GM23248 (cell line): ENCODE measurements at places on chromosomes 3 and 15. TPM values are rescaled to one million over a fixed set of nuclear protein-coding genes. Genes with fewer than 3 reads are reported as not detected.
A peak's percentile ranks its signal among the peaks of the same experiment; 100 is the strongest.

The GOLGA8S gene
- polyA plus RNA-seq: not detected in 2 replicates

The SPINK8 gene
- polyA plus RNA-seq: not detected in 2 replicates

The SLC28A2 gene
- not detected in 2 replicates for polyA plus RNA-seq

The CERS3 gene
- polyA plus RNA-seq: not detected in 2 replicates

The ATP13A5 gene
- not detected in 2 replicates for polyA plus RNA-seq

The PYGO1 gene
- polyA plus RNA-seq: 1.5 and 1.6 TPM in 2 replicates

The SI gene
- polyA plus RNA-seq: not detected in 2 replicates

The MKRN3 gene
- polyA plus RNA-seq: 0.18 and 0.68 TPM in 2 replicates

The STRA6 gene
- 0.22 TPM in 1 of 2 replicates, not detected in the other for polyA plus RNA-seq

The SKOR1 gene
- polyA plus RNA-seq: not detected in 2 replicates

The CASR gene
- not detected in 2 replicates for polyA plus RNA-seq

The ARNT2 gene
- polyA plus RNA-seq: 9.3 and 11.9 TPM in 2 replicates

The UBA7 gene
- 14.0 and 16.9 TPM in 2 replicates for polyA plus RNA-seq

The CLRN1 gene
- not detected in 2 replicates for polyA plus RNA-seq

The XCR1 gene
- not detected in 2 replicates for polyA plus RNA-seq

The SNX22 gene
- 0.66 and 0.94 TPM in 2 replicates for polyA plus RNA-seq

The OIP5 gene
- 7.8 and 8.6 TPM in 2 replicates for polyA plus RNA-seq

The TLR9 gene
- polyA plus RNA-seq: 0.11 TPM in 1 of 2 replicates, not detected in the other

The SLC24A5 gene
- polyA plus RNA-seq: not detected in 2 replicates

DNA sequence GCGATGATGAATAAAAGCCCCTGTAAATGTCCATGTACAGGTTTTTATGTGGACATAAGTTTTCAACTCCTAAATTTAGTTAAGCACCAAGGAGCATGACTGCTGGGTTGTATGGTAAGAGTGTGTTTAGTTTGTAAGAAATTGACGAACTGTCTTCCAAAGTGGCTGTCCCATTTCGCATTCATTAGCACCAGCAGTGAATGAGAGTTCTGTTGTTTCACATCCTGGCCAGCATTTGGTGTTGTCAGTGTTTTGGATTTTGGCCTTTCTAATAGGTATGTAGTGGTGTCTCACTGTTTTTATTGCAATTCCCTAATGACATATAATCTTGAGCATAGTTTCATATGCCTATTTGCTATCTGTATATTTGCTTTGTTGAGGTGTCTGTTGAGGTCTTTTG lies 3.7 kb downstream of the ZNF621 start:
- H3K4me3 ChIP-seq: no peak overlapping the region
- DNase-seq: no peak
- H3K27me3 ChIP-seq: no peaks in the 10 kb centered on the region
- no peak overlapping the region for H3K27ac ChIP-seq

DNA sequence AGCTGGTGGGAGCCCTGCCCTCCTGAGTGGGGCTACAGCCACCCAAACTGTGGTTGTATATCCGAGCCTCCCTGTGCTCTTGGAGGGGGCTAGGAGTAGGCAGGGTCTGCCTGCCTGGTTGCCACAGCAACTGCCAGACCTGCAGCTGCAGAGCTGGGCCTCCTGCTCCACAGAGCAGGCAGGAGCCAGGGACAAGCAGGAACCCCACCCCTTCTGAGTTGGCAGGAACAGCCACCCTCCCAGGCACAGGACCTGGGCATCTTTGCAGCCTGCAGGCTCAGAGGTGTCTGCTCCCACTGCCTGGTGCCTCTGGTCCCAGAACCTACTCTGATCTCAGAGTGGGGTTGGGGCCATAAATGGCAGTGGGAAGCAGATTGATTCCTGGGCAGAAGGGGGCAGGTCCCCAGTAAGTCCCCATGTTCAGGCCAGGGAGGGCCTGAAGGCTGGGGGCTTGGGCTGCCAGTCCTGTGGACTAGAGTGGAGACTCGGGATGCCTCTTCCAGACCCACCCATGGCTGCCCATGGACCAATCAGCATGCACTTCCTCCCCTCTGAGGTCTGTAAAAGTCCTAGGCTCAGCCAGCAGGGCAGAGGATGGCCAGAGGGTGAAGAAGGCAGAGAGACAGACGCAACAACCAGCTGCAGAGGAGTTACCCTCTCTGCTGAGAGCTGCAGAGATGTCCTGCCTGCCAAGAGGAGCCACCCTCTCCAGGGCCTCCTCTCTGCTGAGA lies 10.3 kb upstream of the LRRC31 start:
- no peak overlapping the region for H3K27ac ChIP-seq
- H3K27me3 ChIP-seq: no peaks in the 10 kb centered on the region
- no peak overlapping the region for H3K4me3 ChIP-seq
- no peaks in the 10 kb centered on the region for H3K36me3 ChIP-seq

GRCh38 chr3:99537416-99537815 lies 101.0 kb upstream of the COL8A1 start:
- H3K27ac ChIP-seq: no peak overlapping the region
- DNase-seq: no peak
- no peaks in the 10 kb centered on the region for H3K27me3 ChIP-seq
- peaks cover 6% of the 10 kb centered on the region; the same call in 1 of the 2 replicates for H3K4me1 ChIP-seq
- H3K36me3 ChIP-seq: no peaks in the 10 kb centered on the region
- no peak overlapping the region for H3K4me3 ChIP-seq

GRCh38 chr3:118478706-118479276 lies 555.9 kb downstream of the IGSF11 start:
- no peaks in the 10 kb centered on the region for H3K36me3 ChIP-seq
- H3K27ac ChIP-seq: no peak overlapping the region
- no peaks in the 10 kb centered on the region for H3K4me1 ChIP-seq

- H3K27ac ChIP-seq: no peak overlapping the region
- 0 out of 2 replicates have a peak, but pooled peaks cover 4% of the 10 kb centered on the region for H3K4me1 ChIP-seq
- H3K4me3 ChIP-seq: no peak overlapping the region
- H3K27me3 ChIP-seq: no peaks in the 10 kb centered on the region
- peak; percentile 5 for DNase-seq
These were observed 260.7 kb downstream of the ULK4 start for GRCh38 chr3:41701191-41701698.

DNA sequence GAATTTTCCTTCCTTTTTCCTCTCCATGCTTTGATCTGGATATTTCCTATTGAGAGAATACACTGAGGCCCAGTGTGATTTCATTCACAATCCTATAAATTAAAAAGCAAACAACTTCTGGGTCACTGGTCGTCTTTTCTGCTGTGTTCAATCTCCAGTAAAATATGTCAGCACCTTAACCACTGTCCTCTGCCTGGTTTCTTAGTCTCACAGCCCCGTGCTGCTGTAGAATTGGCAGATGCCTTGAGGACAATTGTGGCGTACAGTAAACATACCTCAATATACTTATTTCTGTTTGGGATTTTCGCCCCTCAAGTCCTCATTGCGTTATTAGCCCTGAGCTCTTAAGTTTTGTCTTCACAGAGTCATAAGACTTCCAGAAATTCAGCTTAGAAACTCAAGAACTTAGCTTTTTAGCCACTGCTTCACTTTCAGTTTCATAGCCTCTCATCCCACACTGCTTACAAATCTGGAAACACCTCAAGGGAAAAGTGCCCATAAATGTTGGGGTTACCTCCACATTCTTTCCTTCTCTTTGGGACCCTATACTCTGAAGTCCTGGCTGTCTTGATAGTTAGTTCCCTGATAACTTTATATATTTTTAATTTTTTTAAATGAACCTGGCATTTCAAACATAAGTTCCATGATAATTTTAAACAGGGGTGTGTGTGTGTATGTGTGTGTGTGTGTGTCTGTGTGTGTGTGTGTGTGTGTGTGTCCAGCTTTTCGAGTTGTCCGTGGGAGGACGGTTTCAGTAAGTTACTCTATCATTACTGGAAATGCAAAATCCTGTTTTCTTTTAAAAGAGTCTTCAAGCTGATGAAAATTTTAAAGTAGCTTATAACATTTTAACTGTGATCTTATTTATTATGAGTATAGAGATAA lies 238.4 kb upstream of the CTDSPL start:
- no peaks in the 10 kb centered on the region for H3K36me3 ChIP-seq
- no peak overlapping the region for H3K4me3 ChIP-seq
- H3K4me1 ChIP-seq: no peaks in the 10 kb centered on the region

- 0 out of 2 replicates have a peak, but pooled peaks cover 5% of the 10 kb centered on the region for H3K4me1 ChIP-seq
- no peak overlapping the region for H3K27ac ChIP-seq
- DNase-seq: no peak
- peaks cover 5% of the 10 kb centered on the region for H3K27me3 ChIP-seq
- no peak overlapping the region for H3K4me3 ChIP-seq
These were observed 30.8 kb downstream of the NRROS start for GRCh38 chr3:196670339-196670738.

- peaks cover 37% of the 10 kb centered on the region for H3K4me1 ChIP-seq
- DNase-seq: no peak
- H3K27ac ChIP-seq: peak overlapping the region; percentile 86; the same call in 1 of the 2 replicates
- H3K4me3 ChIP-seq: peak overlapping the region; percentile 62; the same call in 1 of the 2 replicates
These were observed 395.9 kb downstream of the PTPRG start for GRCh38 chr3:61957259-61957658.

DNA sequence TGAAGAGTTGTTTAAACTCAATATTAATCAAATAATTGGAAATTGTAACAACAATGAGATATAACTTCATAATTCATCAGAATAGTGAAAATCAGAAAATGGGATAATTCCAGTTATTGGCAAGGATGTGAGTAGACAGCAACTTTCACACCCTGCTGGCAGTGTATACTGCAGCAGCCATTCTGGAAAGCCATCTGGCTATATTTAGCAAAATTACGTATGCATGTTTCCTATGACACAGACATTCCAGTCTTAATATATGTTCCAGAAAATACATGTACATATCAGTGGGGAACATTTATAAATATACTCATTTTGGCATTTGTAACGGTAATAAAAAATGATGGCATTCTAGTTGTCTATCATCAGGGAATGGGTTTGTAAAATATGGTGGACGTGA lies 564.1 kb downstream of the GBE1 start:
- no peak for DNase-seq
- no peak overlapping the region for H3K4me3 ChIP-seq
- no peak overlapping the region for H3K27ac ChIP-seq
- 0 out of 2 replicates have a peak, but pooled peaks cover 5% of the 10 kb centered on the region for H3K4me1 ChIP-seq
- no peaks in the 10 kb centered on the region for H3K27me3 ChIP-seq

- no peak overlapping the region for H3K27ac ChIP-seq
- no peak for DNase-seq
- H3K4me3 ChIP-seq: no peak overlapping the region
These were observed 14.7 kb upstream of the PXYLP1 start for GRCh38 chr3:141216975-141217374.

- no peak for DNase-seq
- H3K27me3 ChIP-seq: no peaks in the 10 kb centered on the region
- H3K4me1 ChIP-seq: peaks cover under 1% of the 10 kb centered on the region
- no peak overlapping the region for H3K27ac ChIP-seq
- H3K36me3 ChIP-seq: no peaks in the 10 kb centered on the region
These were observed 86.6 kb upstream of the NEO1 start for GRCh38 chr15:72965671-72966070.

GRCh38 chr3:14290631-14291385 lies 111.6 kb upstream of the SLC6A6 start:
- H3K27ac ChIP-seq: no peak overlapping the region
- peaks cover 24% of the 10 kb centered on the region for H3K27me3 ChIP-seq
- no peak for DNase-seq
- no peak overlapping the region for H3K4me3 ChIP-seq
- no peaks in the 10 kb centered on the region for H3K36me3 ChIP-seq
- H3K4me1 ChIP-seq: peaks cover 5% of the 10 kb centered on the region; the same call in 1 of the 2 replicates

GRCh38 chr3:170813266-170813665 lies 56.7 kb downstream of the RPL22L1 start:
- H3K4me1 ChIP-seq: peaks cover 38% of the 10 kb centered on the region
- no peak overlapping the region for H3K4me3 ChIP-seq
- no peaks in the 10 kb centered on the region for H3K27me3 ChIP-seq

DNA sequence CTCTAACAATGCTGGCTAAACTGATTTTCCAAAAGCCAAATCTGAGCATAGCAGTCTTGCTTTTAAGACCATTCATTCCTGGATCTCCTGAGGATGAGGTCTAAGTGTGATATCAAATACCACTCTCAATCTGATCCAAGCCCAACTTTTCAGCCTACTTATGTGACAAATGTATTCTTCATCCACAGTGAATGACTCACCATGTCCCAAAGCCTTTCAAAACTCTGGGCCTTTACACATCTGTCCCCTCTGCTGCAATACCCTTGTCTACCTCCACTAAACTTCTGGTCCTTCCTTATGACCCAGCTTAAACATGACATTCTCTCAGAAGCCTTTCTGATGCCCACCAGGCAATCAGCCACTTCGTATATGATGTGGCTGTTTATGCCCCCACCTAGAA lies 4.6 kb downstream of the ANAPC13 start:
- H3K36me3 ChIP-seq: peaks cover 22% of the 10 kb centered on the region; the same call in 1 of the 2 replicates
- peak overlapping the region; percentile 6; the same call in 1 of the 2 replicates for H3K27ac ChIP-seq
- no peak for DNase-seq
- no peak overlapping the region for H3K4me3 ChIP-seq
- peaks cover 79% of the 10 kb centered on the region for H3K4me1 ChIP-seq

- no peak overlapping the region for H3K27ac ChIP-seq
- no peaks in the 10 kb centered on the region for H3K36me3 ChIP-seq
- H3K4me3 ChIP-seq: no peak overlapping the region
- no peak for DNase-seq
These were observed 44.8 kb upstream of the B3GNT5 start for GRCh38 chr3:183208260-183208659.

DNA sequence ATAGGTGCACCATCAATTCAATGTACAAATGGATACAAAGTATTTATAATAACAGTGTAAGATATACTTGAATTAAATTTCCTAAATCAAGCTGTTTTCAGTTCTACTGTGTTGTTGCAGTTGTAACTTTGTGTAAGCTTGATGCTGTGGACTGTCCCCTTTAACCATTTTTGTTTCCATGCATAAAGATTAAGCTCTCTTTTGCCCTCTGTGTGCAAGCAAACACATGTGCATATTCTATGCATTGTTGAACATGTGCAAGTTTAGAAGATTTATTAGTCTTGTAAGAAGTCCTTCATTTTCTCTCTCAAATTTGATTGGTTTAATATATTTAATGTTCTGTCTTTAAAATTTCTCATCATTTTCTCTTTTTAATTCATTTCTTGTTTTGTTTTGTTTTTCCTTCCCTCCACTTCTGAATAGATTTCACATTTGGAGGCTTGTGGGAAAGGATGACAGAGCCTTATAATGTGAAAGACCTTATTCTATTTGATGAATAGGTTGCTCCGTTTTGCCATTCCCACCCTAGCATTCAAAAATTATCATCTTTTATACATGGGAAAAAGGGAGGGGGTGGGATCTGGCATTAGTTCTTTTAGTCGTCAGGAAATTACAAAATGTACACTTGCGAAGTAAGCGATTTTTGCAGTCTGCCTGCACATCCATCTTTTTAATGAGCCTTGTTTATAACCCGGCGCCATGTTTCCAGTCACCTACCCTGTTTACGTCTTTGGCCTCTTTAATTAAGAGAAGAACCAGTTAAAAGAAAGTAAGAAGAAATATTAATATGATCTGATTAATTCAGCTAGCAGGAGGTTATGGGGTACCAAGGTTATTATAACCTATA lies 961.5 kb upstream of the NR2F2 start:
- DNase-seq: no peak
- H3K36me3 ChIP-seq: no peaks in the 10 kb centered on the region
- H3K27ac ChIP-seq: no peak overlapping the region
- no peak overlapping the region for H3K4me3 ChIP-seq
